ENCODE measurements at places on chromosomes 11 and 22. TPM values are rescaled to one million over a fixed set of nuclear protein-coding genes. Genes with fewer than 3 reads are reported as not detected.

DNA sequence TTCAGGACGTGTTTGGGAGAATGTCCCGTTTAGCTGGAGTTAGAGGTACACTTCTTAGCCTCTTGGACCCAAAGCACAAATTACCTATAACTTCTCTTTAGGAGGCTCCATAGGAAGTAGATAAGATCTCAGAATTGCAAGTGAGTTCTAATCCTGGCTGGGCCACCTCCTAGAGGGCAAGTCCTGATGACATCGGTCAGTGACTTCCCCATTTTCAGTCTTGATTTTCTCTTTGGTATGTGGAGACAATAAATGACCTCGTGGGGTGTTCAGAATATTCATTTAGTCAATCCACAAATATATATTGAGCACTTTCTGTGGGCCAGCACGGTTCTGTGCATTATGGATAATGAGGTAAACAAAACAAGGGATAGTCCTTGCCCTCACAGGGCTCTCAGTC lies 208.6 kb downstream of the CWF19L2 start:
- H3K4me1 ChIP-seq, result no peaks in the 10 kb centered on the region
- no peak overlapping the region for H3K4me3 ChIP-seq
- no peak overlapping the region for H3K27ac ChIP-seq
- H3K27me3 ChIP-seq, result no peaks in the 10 kb centered on the region

- H3K4me1 ChIP-seq, result no peaks in the 10 kb centered on the region
- H3K36me3 ChIP-seq, result no peaks in the 10 kb centered on the region
- H3K4me3 ChIP-seq, result no peak overlapping the region
- no peaks in the 10 kb centered on the region for H3K27me3 ChIP-seq
- no peak overlapping the region for H3K27ac ChIP-seq
Observed at GRCh38 chr22:45952553-45952952, 24.4 kb downstream of the WNT7B start.

Gene GRAMD1B
- 25.9 TPM for total RNA-seq

Gene CRYBB3
- total RNA-seq, result 0.39 TPM

DNA sequence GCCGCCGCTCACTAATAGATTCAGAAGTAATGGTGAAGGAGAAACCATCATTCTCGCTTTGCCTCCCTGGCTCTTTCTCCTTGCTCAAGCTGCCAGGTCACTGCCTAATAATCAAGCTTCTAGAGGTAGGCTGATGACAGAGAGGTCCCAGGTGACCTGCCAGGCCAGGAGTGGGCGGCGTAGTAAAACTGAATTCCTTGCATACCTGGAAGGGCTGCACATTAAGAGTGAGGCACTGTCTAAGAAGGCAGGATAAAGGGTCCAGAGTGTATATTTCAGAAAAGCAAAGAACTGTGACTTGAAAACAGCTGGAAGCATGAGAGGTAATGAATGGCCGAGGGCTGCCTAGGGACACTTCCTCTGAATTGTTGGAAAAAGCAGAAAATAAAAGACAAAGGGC lies 4.1 kb downstream of the SYT13 start:
- DNase-seq, result no peak
- peaks cover 2% of the 10 kb centered on the region for H3K4me1 ChIP-seq
- H3K36me3 ChIP-seq, result peaks cover 11% of the 10 kb centered on the region
- H3K27ac ChIP-seq, result no peak overlapping the region
- peaks cover 4% of the 10 kb centered on the region for H3K27me3 ChIP-seq

Gene OR5A1
- total RNA-seq, result not detected

DNA sequence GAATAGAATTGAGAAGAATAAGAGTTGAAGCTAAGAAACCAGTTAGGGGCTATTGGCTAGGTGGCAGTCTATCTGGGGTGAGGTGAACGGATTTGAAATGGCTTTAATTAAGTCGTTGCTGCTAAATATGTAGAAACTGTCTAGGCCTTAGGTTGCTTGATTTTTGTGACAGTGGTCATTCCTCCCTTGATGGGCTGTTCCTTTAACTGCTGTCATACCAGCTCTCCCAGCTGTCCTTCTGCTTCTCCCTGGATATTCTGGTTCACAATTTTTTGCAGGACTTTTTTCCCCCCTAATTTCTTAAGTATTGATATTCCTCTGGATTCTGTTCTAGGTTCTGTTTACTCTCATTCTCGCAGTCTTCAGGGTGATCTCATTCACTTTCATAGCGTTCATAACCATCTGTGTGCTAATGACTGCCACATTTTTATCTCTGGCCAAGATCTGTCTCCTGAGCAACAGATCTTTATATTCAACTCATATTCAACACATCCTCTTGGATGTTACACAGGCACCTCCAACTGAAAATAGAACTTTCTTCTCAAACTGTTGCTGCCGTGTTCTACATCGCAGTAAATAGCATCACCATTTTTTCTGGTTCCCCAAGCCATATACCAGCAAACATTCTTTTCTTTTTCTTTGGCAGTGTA lies 134.1 kb downstream of the UVRAG start:
- H3K4me3 ChIP-seq, result no peak overlapping the region
- 0 out of 2 replicates have a peak, but pooled peaks cover 3% of the 10 kb centered on the region for H3K4me1 ChIP-seq
- no peak for DNase-seq
- H3K27me3 ChIP-seq, result no peaks in the 10 kb centered on the region
- H3K27ac ChIP-seq, result no peak overlapping the region
- H3K36me3 ChIP-seq, result no peaks in the 10 kb centered on the region

DNA sequence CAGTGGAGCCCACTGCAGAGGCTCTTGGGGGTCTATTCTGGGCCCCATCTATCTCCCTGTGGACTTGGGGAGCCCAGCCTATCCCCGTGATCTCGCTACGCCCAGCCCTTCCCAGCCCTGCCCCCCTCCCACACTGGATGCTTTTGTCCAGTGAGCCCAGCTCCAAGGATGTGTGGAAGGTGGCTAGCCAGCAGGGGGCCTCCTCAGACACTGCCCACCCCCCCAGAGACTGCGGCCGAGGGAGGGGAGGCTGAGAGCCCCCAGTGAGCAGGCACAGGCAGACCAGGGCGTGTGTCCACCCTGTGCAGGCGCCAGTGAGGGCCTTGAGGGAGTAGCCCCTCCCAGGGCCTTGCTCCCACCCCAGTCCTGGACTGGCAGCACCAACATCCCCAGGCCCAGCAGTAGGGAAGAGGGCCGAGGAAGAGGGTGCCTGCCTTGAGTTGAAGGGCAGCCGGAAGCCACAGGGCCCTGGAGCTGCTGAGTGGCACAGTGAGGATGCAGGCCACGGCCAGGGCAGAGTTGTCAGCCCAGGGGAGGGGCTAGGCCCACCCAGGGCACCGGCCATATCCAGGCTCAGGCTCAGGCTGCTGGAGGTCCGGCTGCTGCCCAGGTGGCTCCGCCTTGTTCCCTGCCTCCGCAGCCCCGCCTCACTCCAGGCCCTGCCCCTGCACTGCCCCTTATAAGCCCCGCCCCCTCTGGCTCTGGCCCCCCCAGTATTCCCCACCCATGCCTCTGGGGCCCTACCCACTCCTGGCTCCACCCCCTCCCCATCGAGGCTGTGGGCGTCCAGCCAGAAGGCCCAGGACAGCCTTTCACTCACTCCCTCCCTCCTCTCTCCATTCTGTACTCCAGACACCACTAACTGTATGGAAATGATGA lies 28.0 kb downstream of the MOB2 start:
- no peaks in the 10 kb centered on the region for H3K27me3 ChIP-seq
- 0 out of 2 replicates have a peak, but pooled peaks cover 5% of the 10 kb centered on the region for H3K36me3 ChIP-seq
- DNase-seq, result peak; percentile 70
- H3K4me1 ChIP-seq, result no peaks in the 10 kb centered on the region

Gene PKNOX2
- total RNA-seq, result 1.3 TPM

Gene CASP1
- not detected for total RNA-seq

Gene PDGFB
- total RNA-seq, result 7.1 TPM

GRCh38 chr11:77801477-77801876 lies 19.0 kb downstream of the RSF1 start:
- H3K4me1 ChIP-seq, result no peaks in the 10 kb centered on the region
- no peak overlapping the region for H3K27ac ChIP-seq
- no peak for DNase-seq
- H3K4me3 ChIP-seq, result no peak overlapping the region
- peaks cover 11% of the 10 kb centered on the region for H3K36me3 ChIP-seq

DNA sequence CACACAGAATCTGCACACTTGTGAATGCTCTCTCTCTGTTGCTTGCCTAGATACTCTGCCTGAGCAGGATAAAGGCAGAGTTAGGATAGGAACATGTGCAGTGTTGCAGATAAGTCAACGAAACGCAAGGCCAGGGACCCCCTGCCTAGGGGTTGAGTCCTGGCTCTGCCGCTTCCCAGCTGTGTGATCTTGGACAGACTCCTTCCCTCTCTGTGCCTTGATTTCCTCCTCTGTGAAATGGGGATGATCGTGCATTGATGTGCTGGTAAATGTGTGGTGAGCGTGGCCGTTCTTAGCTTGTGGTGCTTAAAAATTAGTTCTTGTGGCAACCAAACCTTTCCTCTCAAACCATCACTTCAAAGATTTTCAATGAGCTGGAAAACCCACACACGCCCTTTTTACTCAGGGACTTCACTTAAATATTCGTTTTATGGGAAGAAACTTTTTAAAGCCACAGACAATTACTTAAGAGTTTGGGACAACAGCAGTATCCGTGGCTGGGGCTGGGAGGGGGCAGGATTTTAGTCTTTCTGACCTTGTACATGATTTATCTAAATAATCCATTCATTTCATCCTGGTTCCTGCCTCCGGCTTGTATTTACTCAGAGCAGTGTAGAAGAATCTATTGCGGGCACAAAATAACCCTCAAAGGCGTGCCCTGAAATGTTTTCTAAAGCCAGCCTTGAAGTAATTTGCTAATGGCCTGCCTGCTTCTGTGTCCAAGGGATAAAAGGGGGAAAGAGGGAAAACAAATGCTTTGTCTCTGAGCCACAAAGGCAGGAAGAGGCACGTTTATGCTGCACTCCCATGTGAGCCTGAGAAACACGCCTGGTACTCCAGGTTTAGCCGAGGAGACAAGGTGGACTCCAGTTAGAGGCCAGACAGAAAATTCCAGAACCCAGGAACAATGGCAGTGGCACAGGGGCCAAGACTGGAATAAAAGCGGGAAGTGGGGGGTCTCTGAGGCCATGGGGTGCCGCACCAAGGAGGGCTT lies 85.0 kb upstream of the CRYBB3 start:
- no peak for DNase-seq
- no peaks in the 10 kb centered on the region for H3K4me1 ChIP-seq
- H3K4me3 ChIP-seq, result no peak overlapping the region
- H3K27me3 ChIP-seq, result no peaks in the 10 kb centered on the region

GRCh38 chr11:36672815-36673450 lies 74.9 kb upstream of the RAG2 start:
- no peaks in the 10 kb centered on the region for H3K4me1 ChIP-seq
- peaks cover 22% of the 10 kb centered on the region for H3K36me3 ChIP-seq
- no peak overlapping the region for H3K4me3 ChIP-seq
- H3K27me3 ChIP-seq, result no peaks in the 10 kb centered on the region

Gene OR52N4
- total RNA-seq, result not detected

Gene KRTAP5-2
- not detected for total RNA-seq
